Uterus (tissue), 4 donors: ENCODE measurements at places on chromosomes 5 and 9. TPM values are rescaled to one million over a fixed set of nuclear protein-coding genes. Genes with fewer than 3 reads are reported as not detected.

The BHMT2 gene
- total RNA-seq: 1.3 TPM

The ZNG1A gene
- 40.1 TPM for total RNA-seq

The TMEM232 gene
- 19.3 TPM for total RNA-seq

The IL4 gene
- not detected for total RNA-seq

The ZNF883 gene
- 6.6 TPM for total RNA-seq

The PLAC8L1 gene
- not detected for total RNA-seq

The FCN2 gene
- not detected for total RNA-seq

The CD274 gene
- total RNA-seq: 5.2 TPM

The C9orf50 gene
- not detected for total RNA-seq

The IFNA4 gene
- not detected for total RNA-seq

The TRMO gene
- total RNA-seq: 32.6 TPM

GRCh38 chr9:133135146-133135745 is 14.2 kb upstream of the RALGDS start:
- DNase-seq: peak; percentile 86

DNA sequence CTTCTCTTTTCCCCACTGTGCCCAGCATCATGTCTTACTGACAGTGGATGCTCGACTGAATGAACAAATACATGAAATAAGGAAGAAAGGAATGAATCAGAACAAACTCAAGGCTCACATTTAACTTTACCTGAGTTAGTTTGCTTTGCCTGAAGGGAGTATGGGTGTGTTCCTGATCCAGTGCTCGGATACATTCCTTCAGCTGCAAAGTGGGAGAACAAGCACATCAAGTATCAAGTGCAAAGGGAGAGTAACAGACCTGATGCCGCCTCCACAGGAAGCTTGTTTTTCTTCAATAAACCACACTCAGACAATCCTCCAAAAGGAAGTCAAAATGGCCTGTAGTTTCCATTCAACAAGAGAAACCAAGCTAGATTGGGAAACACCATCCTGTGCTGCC is 66.1 kb downstream of the KIF24 start:
- DNase-seq: no peak

GRCh38 chr9:84293001-84293798 is 47.4 kb downstream of the SLC28A3 start:
- no peak for DNase-seq

GRCh38 chr5:179287071-179287470 is 58.2 kb downstream of the ADAMTS2 start:
- DNase-seq: peak; percentile 16

GRCh38 chr9:137353223-137354152 is 51.4 kb upstream of the NRARP start:
- DNase-seq: no peak

- peak; percentile 79 for DNase-seq
Measured at GRCh38 chr9:136631038-136632000, 31.4 kb upstream of the EGFL7 start.

DNA sequence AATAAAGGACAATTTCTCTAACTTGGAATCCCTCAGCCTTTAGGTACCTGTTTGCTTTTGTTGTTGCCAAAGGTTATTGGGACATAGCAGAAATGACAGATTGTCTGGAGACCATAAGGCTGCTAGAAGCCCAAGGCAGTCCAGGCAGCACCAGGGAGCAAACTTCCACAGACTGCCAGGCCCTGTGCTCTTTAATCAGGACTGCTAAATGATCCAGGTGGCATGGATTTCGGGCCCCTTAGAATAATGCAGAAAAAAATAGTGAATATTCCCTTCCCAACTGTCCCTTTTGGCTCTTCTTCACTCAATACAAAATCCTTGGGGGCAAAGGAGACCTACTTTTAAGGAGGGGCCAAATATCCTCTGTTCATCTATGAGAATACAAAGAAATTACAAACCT is 73.9 kb downstream of the GABRA1 start:
- DNase-seq: no peak

GRCh38 chr5:34688015-34688810 is 32.1 kb downstream of the RAI14 start:
- no peak for DNase-seq

DNA sequence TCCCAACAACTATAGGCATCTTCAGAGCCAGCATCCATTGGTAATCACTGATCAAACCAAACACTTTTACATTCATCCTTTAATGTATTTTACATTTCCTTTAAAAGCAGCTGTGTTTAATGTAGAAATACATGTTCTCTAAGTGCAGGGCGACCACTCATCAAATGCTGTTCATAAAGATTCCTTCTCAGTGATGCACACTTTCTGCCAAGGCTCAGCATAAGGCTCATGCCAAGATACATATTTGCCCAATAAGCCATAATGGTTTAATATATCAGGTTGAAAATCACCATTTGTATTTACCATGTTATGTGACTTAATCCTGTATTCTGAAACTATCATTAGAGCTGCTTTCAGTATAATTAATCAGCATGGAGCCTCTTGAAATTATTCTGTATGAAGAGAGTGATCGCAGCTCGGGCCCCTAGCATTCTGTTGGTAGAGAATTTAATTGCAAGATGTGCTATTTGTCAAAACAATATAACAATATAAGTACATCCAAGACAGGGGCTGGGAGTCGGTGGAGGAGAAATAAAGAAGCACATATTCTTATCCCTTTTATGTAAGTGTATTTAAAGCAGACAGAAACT is 267.5 kb downstream of the EBF1 start:
- no peak for DNase-seq

- DNase-seq: no peak
Measured at GRCh38 chr9:90974016-90974415, 172.4 kb downstream of the SYK start.

- peak; percentile 46 for DNase-seq
Measured at GRCh38 chr9:36149197-36149596, 12.7 kb downstream of the GLIPR2 start.

DNA sequence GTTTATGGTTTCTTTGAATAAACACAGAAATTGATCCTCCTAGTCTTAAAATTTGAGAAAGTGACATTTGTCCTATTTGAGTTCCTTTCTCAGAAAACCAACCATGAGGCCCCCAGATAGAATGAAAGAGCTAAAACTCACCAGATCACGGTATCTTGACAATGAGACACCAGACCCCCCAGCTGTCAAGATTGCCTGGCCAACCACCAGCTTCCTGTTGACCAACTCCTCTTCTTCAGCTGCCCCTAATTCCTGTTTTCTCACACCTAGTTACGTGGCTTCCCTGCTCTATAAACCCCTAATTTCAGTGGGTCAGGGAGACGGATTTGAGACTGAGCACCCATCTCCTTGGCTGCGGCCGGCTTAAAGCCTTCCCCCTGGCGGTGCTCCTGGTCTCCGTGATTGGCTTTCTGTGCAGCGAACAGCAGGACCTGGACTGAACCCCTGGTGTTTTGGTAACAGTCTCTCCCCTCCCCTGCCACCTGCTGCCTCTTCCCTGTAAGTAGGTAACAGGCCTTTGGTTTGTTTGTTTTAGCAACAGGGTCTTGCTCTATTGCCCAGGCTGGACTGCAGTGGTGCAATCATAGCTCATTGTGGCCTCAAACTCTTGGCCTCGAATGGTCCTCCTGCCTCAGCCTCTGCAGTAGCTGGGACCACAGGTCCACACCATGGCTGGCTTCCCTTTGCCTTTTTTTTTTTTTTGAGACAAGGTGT is 4.8 kb upstream of the ENTPD2 start:
- no peak for DNase-seq

DNA sequence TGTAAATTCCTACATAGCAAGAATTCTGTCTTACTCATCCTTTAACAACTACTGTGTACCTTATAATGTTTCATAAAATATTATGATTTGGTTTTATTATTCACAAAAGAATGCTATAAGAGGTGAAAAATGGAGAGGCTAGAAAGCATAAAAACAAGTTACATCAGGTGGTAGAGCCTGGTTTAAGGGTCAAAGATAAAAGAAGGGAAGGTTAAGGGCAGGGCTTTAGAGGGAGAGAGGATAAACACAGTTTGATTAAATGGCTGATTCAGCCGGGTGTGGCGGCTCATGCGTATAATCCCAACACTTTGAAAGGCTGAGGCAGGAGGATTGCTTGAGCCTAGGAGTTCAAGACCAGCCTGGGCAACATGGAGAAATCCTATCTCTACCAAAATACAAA is 40.4 kb upstream of the HSPB3 start:
- no peak for DNase-seq

- DNase-seq: no peak
Measured at GRCh38 chr9:131402073-131402472, 8.2 kb downstream of the PRRC2B start.

DNA sequence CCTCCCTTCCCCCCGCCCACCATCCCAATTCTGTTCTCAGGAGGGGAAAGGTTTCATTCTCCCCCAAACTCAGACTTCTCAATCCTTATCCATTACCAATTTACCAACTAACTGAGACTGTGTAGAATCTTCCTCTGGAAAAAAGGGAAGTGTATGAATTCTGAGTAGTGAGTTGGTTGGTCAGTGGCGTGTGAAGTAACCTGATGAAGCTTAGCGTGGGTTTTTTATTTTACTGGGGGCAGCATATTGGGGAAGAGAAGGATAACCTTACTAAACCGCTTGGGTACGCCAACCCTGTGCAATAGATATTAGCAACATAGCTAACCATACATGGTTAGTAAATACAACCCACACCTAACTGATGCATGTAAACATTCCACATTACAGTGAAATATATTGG is 1.1 kb upstream of the DNAJC21 start:
- DNase-seq: no peak

DNA sequence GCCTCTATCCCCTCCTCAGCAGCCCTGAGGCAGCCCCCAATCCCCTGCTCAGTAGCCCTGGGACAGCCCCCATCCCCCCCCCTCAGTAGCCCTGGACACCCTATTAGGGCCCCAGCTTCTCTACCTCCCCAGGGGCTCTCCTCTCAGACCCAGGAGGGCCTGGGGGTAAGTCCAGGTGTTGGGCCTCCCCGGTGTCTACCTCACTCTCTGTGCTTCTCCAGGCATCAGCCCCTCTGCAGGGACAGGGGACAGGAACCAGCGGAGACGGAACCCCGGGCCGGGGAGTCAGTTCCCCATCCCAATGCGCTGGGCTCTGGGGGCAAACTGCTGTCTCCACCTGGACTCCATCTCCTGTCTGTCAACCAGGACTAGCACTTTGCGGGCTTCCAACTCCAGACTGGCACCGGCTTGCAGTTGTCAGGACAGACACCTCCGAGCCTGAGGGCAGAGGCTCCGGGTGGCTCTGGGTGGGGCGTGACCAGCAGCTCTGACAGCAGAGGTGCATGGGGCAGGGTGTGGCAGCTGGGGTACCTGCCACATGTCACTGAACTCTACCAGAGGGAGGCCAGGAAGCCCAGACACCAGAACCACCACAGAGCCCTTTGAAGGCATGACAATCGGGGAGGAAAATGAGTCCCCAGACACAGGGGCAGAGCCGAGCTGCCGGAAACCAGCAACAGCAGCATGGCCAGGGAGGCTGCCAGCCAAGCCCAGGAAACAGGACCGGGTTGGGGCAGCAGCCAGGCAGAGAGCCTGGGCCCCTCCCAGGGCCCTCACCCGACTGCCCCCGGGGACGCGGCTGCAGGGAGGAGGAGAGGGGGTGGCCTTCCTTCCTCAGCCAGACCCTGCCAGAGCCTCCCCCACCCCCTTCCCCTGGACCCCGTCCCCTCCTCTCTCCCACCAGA is 17.7 kb upstream of the UBAC1 start:
- DNase-seq: no peak

DNA sequence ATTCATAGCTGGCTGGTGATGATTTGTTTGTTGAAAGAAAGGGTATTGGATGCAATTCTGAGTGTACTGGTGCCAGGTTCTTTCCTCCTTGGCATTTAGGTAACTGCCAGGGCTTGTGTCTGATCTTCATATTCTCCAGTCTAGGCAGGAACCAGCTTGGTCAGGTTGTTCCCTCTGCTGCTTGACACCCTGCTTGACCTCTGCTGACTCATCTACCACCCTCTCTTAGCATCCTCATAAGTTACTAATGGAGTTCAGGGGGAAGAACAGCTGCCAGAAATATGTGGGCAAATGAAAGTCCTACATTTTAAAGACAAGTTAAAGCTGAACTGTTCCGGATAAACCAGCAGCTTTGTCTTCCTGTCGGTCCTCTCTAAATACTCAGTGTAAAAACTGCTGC is 116.1 kb upstream of the TNC start:
- DNase-seq: no peak

GRCh38 chr9:107394264-107394663 is 95.3 kb downstream of the KLF4 start:
- peak; percentile 65 for DNase-seq

GRCh38 chr5:38467353-38468040 is 88.9 kb downstream of the LIFR start:
- DNase-seq: peak; percentile 81

- DNase-seq: no peak
Measured at GRCh38 chr9:75895112-75895511, 4.6 kb downstream of the PCSK5 start.

DNA sequence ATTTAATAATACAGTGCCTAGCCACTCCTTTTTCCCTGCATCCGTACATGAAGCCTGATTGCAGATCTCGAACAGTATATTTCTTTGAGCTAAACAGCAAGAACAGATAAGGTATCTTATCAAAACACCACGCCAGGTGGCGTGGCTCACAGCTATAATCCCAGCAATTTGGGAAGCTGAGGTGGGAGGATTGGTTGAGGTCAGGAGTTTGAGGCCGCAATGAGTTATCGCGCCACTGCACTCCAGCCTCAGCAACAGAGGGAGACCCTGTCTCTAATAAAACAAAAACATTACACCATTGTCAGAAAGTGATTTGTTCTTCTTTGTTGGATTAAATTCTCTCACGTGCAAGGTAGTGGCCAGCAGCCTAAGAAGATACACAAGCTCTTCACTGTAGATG is 291.2 kb upstream of the DMRT1 start:
- no peak for DNase-seq

GRCh38 chr9:109941771-109942170 is 161.8 kb downstream of the PALM2AKAP2 start:
- no peak for DNase-seq

DNA sequence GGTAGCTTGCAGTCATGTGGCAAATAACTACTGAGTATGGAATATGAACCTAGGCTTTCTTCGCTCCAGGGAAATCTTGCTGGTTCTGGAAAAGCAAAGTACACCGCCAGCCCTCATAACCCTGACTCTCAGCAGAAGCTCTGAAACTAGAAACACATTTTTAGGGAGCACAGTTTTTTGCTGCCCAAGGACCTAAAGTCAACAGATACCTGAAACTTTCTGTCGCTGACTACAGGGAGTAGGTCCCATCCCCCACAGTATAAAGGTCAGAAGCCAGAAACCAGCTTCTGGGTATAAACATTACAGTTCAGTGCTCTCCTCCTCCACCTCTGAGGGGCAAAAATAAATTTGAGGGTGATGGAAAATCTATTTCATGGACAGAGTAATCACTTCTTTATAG is 3.0 kb downstream of the ATOX1 start:
- no peak for DNase-seq
